ENCODE measurements at places on chromosomes 16 and 17. TPM values are rescaled to one million over a fixed set of nuclear protein-coding genes. Genes with fewer than 3 reads are reported as not detected.

Gene CCDC78
- total RNA-seq: 20.0 TPM

Gene KIF2B
- not detected for total RNA-seq

- DNase-seq: no peak
Observed at GRCh38 chr16:50842589-50842988, 100.7 kb downstream of the CYLD start.

- no peak for DNase-seq
Observed at GRCh38 chr16:75219838-75220237, 1.1 kb downstream of the CTRB1 start.

All from G401 (cell line).